ENCODE measurements at places on chromosomes 5 and 9.

DNA sequence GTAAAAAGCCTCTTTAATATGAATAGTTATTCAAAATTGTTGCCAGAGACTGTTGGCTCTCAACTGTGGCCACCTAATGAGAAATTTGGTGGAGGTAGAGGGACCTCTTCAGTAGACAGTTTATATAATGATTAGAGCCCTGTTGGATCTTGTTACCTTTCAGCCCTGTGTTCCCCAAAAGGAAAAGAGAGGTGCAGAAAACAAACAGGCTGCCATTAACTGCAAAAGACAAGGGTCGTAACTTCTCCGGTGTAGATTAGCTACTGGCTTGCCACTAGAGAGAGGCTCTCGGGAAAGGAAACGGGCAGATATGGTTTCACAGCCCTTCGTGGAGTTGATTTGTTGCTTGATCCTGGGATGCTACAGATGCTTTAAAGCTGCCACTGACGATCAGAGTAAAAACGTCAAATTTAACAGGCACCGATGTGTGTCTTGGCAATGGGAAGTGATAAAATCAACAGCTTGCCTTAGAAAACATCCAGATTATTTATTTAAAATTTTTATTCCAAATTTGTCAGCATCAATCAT lies 7.8 kb downstream of the FST start:
- DNase-seq, result no peak

GRCh38 chr9:135260221-135261180 lies 173.0 kb downstream of the OLFM1 start:
- no peak for DNase-seq

DNA sequence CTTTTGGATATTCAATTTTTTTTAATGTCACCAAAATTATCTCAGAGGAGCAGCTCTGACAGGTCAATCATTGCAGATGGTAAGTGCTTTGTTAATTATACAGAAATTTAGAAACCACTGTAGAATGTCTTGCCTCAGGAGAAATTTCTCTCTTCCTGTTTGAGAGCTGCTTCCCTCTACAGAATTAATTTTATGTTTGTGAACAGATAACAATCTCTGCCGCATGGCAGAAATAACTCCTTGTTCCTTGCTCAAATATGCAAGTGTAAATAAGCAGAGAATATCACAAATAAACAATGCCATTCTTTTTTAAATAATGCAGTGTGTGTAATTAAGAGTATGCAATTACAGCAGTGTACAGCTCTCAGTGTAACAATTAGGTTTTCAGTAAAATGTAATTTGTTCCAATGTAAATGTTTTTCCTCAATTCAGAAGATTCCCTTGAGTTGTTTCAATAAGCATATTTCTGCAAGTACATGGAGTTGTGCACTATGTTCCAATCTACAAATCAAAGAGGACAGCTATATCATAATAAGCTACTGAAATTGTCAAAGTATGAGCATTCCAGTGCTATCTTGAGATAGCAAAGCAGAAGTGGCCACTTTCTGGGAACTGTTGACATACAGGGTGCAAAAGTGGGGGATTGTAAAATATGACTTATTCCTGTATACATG lies 1012.8 kb downstream of the MAT2B start:
- no peak for DNase-seq

- DNase-seq, result no peak
These were observed 178.8 kb downstream of the PAM start for GRCh38 chr5:102933721-102934459.

DNA sequence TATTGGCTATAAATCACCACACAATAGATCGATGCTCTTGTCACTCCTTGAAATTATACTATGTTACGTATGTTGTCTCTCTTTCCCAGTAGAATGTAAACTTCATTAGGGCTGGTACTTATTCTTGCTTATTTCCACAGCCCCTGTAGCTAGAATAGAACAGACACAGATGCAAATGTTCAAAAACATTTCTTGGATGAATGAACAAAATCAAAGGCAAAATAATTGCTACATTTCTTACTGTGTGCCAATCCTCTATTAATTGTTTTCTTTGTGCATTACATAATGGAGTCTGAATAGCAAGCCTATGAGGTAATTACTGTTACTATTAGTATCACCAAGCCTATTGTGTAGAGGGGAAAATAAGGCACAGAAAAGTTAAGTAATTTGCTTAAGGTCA lies 725 bp upstream of the OR13C2 start:
- peak; percentile 78 for DNase-seq

GRCh38 chr5:174625591-174626350 lies 98.6 kb upstream of the MSX2 start:
- DNase-seq, result no peak

- DNase-seq, result no peak
These were observed 99.3 kb downstream of the ITGA1 start for GRCh38 chr5:52887066-52887465.

GRCh38 chr9:136653323-136654079 lies 9.2 kb upstream of the EGFL7 start:
- no peak for DNase-seq

DNA sequence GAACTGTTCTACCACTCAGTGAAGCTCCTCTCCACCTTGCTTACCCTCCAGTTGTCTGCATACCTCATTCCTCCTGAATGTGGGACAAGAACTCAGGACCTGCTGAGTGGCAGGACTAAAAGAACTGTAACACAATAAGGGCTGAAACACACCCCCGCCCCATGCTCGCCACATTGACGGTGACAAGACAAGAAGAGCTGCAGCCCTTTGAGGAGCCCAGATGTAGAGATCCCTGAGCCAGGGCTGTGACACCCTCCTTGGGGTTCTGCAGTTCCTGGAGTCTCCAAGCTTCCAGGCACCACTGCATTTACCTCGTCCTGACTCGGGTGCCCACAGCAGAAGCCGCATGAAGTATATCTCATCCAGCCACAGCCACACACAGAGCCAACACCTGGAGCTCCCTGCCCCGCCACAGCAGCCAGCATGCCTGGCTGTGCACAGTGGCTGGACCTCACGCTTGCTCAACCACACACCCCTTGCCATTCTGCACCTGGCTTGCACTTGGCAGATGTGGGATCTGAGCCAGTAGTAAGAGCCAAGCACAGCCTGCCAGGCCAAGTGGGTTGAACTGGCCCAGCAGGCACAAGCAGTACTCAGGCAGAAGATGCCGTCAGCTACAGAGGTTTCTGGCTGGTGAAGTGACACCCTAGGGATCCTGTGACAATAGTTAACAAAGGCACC lies 166.1 kb downstream of the RNF180 start:
- peak; percentile 51 for DNase-seq

- no peak for DNase-seq
These were observed 37.0 kb upstream of the OR2K2 start for GRCh38 chr9:111366978-111367377.

- no peak for DNase-seq
These were observed 12.2 kb upstream of the SLC2A6 start for GRCh38 chr9:133490865-133491655.

GRCh38 chr9:108479989-108480652 lies 375.7 kb downstream of the ACTL7B start:
- no peak for DNase-seq

GRCh38 chr5:90557871-90558270 lies 726 bp upstream of the ADGRV1 start:
- no peak for DNase-seq

GRCh38 chr5:74192606-74193299 lies 447.8 kb downstream of the ENC1 start:
- no peak for DNase-seq

DNA sequence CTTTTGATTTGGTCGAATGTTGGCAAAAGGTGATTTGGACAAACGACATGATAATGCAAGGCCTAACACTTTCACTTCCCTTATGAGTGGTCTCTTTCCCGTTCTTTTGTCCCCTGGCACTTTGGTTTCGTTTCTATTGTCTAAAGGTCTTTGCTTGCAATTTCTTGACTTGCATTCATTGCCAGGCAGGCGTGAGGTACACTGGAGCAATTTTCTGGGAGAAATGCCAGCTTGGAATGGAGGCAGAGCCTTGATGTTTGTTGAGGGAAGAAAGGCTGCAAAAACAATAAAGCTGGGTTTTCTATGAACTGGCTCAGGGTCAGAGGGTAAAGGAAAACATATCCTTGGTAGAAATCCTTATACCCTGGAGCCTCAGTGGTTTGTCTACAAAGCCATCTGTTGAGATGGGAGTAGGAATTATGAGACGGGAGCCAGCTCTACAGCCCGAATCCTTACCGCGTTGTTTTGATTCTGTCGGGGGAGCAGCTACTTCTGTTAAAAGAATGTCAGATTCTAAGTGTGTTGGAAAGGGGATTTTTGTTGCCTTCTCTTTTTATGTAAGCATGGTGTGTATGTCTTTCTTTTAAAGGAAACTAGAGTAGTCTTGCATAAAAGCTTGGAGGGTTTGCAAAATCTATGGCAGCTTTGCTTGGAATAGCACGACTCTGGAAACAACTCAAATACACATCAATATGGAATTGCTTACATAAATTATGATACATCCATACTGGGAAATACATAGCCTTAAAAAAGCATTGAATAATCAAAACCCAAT lies 158.9 kb downstream of the RMI1 start:
- peak; percentile 94 for DNase-seq

DNA sequence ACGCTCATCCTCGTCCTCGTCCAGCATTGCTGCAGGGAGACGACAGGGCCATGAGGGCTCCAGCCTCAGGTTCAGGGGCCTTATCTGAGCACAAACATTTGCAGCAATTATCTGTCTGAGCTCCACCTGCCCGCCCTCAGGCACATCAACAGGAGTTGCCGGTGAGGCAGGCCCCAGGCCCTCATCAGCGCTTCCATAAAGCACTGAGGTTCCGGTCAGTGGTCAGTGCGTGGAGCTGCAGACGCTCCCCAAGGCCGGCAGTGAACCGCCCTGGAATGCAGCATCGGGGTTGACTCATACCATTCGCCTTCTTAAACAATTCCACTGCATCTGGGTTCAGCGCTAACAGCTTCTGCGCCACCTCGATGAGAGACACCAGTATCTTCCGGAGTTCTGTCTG lies 15.2 kb downstream of the UBAC1 start:
- DNase-seq, result no peak

DNA sequence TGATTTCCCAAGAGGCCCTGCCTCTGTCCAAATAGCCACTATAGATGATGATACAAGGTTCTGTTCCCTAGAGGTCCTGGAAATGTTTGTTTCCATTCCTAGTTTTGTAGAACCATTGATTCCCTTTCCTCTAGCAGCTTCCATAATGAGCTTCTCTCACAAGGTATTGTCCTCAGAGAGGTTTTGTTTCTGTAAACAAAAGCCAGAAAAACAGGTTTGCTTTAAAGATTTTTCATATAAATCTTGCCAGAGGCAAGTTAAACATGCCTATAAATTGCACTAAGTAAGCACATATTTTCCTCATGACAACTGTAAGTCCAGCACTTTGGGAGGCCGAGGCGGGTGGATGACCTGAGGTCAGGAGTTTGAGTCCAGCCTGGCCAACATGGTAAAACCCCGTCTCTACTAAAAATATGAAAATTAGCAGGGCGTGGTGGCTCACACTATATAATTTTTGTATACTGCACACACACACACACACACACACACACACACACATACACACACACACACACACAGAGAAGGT lies 1787.7 kb downstream of the EFNA5 start:
- no peak for DNase-seq

DNA sequence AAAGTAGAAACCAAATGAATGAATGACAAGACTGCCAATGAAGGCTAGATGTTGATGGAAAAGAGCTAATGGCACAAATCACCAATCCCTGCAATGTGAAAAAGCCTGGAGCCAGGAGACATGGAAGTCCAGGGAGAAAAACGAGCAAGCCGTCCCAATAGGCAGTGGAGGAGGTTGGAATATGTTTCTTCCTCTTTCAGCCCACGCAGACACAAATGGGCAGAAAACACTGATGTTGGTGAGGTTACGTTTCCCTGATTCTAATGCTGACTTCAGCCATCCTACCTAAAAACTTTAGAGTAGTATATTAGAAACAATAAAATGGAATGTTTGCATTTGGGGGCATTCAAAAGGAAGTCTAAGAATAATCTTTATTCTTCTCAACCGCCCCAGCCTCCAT lies 23.9 kb upstream of the KIF2A start:
- DNase-seq, result no peak

DNA sequence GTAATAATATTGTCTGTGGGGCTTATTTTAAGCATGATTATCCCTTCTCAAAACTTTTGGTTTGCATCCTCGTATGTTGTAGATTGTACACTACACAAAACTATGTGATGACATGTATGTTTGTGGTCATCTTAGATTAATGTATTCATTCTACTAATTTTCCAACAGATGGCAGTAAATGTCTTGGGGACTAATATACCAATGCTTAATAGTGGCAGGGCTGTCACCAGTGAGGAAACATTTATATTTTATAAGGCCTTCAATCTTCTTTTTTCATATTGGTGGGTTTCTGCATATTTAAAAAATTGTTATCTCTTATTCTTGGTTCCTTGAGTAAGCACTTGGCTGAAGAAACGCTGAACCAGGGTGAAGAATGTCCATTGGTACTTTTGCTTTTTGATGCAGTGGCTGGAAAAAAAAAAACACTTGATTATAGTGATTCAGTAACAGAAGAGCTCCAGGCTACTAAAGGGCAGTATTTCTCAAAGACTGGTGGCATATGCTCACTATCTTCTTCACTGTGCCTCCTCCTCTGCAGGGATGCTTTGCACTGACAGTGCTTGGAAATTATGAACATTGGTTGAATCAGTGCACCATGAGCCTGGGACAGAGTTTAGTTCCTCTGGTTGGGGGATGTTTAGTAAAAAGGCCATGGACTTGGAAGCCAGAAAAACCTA lies 530.3 kb downstream of the RASEF start:
- peak; percentile 12 for DNase-seq

DNA sequence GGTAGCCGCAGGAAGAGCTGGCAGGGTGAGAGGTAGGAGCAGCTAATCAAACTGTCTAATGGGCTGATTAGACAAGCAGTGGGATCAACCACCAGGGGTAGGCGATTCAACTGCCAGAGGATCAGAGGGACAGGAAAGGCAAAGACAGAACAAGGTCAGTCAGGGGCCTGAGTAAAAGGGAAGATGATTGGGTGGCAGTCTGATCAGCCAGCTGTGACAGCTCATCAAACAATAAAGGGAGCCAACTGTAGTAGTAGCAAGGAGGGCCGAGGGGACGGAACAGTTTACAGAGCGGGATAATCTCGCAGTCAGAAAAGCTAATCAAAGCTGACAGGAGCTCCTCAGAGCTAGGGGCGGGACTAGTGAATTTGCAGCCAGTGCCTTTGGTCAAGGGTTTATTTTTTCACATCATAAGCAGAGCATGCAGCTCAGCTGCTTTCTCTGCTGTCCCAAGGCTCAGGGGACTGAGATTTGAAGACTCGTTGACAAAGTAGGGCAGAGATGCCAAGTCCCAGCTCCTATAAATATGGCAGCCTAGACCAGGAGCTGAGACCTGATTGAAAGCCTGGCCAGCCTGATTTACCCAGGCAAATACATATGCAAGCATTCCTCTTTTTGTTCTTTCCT lies 418.2 kb downstream of the GABRG2 start:
- DNase-seq, result no peak

DNA sequence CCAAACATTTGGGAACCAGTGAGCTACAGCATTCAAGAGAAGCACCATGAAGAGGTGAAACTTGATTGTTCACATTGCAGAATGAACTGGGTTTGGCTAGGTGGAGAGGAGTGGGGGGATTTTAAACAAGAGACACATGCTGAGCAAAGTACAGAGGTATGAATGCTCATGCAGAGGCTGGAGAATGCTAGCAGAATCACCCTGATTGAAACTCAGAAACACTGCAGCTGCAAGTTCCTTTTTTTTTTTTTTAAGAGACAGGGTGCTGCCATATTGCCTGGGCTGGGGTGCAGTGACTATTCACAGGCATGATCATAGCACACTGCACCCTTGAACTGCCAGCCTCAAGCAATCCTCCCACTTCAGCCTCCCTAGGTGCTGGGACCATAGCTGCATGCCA lies 35.1 kb downstream of the DENND1A start:
- DNase-seq, result no peak

GRCh38 chr5:175596761-175597189 lies 61.1 kb upstream of the HRH2 start:
- DNase-seq, result no peak

- no peak for DNase-seq
These were observed 120.9 kb downstream of the ZNF354C start for GRCh38 chr5:179180921-179181645.

All from COR-L47 (cell line).